ENCODE measurements at places on chromosomes 1 and 21. TPM values are rescaled to one million over a fixed set of nuclear protein-coding genes. Genes with fewer than 3 reads are reported as not detected.
A peak's percentile ranks its signal among the peaks of the same experiment; 100 is the strongest.

DNA sequence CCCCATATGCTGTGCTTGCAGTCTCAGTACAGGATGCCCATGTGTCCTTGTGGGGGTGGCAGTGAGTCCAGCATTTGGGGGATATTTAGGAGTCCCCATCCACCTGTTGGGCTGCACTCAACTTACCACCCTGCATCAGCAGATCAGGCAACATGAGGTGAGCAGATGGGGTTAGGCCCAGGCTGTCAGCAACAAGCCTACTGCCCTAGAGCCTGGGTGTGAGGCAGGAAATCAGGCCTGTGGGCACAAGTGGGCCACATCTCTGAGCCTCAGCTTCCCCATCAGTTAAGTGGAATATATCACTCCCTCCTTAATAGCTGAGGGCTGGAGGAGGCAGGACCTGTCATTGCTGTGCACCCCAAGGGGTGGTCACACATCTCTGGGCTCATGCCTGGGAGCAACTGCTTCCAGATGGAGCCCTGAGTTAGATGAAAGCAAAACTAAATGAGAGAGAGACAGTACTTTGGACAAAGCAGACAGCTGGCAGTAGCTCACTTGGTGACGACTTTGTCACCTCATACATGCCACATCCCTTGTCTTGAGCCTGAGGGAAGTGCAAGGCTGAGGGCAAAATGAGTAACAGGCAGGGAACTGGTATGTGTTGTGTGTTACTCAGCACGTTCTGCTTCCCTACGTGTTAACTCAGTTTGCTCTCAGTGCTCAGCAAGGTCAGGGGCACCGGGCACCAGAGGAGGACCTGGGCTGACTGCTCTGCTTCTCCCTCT is 48.4 kb downstream of the TRIM11 start:
- no peaks in the 10 kb centered on the region for H3K27me3 ChIP-seq
- no peak overlapping the region for H3K4me3 ChIP-seq
- DNase-seq, result no peak

DNA sequence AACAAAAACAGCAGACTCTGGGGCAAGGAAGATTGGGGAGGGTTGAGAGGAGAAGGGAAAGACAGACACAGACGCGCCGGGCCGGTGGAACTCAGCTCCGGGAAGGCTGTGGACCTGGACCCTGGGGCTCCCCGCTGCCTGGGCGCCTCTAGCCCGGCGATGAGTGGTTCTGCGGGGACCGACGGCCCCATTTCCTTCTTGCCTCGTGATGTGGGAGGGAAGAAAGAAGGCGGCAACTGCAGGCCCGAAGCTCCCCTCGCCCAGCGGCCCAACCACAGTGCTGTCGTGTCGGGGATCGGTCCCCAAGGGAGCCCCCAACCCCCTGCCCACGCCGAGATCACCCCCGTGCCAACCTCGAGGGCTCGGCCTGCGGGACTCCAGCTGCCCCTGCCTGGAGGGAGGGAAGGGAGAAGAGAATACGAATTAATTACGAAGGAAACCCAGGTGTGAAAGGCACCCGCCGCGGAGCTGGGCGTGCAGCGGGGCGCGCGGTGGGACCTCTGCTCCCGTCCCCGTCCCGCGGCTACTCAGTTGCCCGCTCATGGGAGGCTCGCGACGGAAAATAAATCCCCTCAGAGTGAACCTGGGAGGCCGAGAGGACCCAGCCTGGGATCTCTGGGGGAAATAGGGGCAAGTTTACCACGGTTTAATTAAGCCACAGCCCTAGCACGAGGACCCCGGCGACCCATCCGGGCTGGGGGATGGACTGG is 7.4 kb downstream of the FOXD3 start:
- DNase-seq, result no peak
- no peak overlapping the region for H3K4me3 ChIP-seq
- H3K36me3 ChIP-seq, result no peaks in the 10 kb centered on the region
- H3K27ac ChIP-seq, result no peak overlapping the region
- peaks cover 12% of the 10 kb centered on the region for H3K4me1 ChIP-seq

- no peak overlapping the region for H3K4me3 ChIP-seq
- H3K4me1 ChIP-seq, result no peaks in the 10 kb centered on the region
- peak overlapping the region; percentile 71 for H3K27ac ChIP-seq
- DNase-seq, result no peak
- peaks cover 19% of the 10 kb centered on the region for H3K36me3 ChIP-seq
These were observed 114.4 kb downstream of the PIK3R3 start for GRCh38 chr1:46017876-46018503.

- no peaks in the 10 kb centered on the region for H3K36me3 ChIP-seq
- H3K4me1 ChIP-seq, result no peaks in the 10 kb centered on the region
- DNase-seq, result no peak
- H3K27me3 ChIP-seq, result no peaks in the 10 kb centered on the region
These were observed 22.5 kb upstream of the KCTD3 start for GRCh38 chr1:215544566-215544965.

- DNase-seq, result no peak
- H3K4me3 ChIP-seq, result no peak overlapping the region
- peaks cover 7% of the 10 kb centered on the region for H3K4me1 ChIP-seq
These were observed 14.3 kb downstream of the SAMSN1 start for GRCh38 chr21:14531757-14532316.

DNA sequence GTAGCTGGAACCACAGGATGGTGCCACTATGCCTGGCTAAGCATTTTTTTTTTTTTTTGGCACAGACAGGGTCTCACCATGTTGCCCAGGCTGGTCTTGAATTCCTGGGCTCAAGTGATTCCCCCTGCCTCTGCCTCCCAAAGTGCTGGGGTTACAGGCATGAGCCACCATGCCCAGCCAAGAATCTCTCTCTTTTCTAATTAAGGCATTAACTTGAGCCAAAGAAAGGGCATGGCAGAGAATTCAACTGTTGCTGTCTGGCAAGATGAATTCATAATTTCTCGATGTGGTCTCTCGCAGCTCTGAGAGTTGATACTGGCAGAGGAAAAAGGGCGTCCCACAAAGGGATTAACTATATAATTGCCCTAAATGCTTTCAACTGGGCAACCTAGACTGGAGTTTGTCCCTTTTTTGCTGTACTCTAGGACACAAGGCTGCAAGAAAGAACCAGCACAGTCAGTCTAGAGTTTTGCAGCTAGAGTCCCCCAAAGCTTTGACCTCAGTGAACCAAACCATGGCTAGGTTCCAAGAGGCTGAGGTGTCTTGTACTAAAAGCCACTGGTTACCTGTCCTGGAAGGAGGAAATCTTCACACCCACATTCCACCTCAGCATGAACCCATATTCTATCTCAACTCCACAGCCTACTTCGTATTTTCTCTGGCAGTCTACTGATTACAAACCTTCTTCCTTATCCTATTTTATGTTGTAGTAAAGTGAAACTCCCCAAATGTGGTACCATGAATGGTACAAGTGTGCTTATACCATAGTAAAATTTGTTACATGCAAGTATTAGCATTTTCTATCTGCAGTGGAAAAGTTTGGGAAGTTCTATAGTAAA is 51.2 kb downstream of the OPTC start:
- H3K4me3 ChIP-seq, result no peak overlapping the region
- no peak for DNase-seq
- no peaks in the 10 kb centered on the region for H3K27me3 ChIP-seq
- no peak overlapping the region for H3K27ac ChIP-seq
- peaks cover 5% of the 10 kb centered on the region for H3K4me1 ChIP-seq

GRCh38 chr1:203163891-203164635 is 11.6 kb downstream of the MYBPH start:
- H3K36me3 ChIP-seq, result no peaks in the 10 kb centered on the region
- no peaks in the 10 kb centered on the region for H3K4me1 ChIP-seq
- DNase-seq, result no peak
- no peaks in the 10 kb centered on the region for H3K27me3 ChIP-seq
- no peak overlapping the region for H3K27ac ChIP-seq

DNA sequence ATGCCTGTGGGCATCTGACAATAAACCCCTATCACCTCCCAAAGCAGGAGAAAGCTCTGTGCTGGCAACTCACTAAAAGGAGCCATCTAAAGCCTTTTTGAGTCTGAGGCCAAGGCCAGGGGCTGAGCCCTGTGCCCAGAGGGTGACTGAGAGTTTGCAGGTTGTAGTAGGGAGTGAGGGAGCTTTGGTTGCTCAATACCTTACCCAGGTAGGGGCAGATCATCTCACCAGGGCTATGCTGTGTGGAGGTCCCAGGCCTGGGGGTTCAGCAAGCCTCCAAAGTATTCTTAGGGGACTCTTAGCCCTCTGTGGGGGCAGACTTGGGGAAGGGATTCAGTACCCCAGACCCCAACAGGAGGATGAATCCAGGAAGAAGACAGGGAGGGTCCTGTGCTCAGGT is 21.2 kb downstream of the S100A7 start:
- H3K4me3 ChIP-seq, result no peak overlapping the region
- H3K36me3 ChIP-seq, result no peaks in the 10 kb centered on the region
- no peaks in the 10 kb centered on the region for H3K4me1 ChIP-seq
- no peak overlapping the region for H3K27ac ChIP-seq
- no peaks in the 10 kb centered on the region for H3K27me3 ChIP-seq

DNA sequence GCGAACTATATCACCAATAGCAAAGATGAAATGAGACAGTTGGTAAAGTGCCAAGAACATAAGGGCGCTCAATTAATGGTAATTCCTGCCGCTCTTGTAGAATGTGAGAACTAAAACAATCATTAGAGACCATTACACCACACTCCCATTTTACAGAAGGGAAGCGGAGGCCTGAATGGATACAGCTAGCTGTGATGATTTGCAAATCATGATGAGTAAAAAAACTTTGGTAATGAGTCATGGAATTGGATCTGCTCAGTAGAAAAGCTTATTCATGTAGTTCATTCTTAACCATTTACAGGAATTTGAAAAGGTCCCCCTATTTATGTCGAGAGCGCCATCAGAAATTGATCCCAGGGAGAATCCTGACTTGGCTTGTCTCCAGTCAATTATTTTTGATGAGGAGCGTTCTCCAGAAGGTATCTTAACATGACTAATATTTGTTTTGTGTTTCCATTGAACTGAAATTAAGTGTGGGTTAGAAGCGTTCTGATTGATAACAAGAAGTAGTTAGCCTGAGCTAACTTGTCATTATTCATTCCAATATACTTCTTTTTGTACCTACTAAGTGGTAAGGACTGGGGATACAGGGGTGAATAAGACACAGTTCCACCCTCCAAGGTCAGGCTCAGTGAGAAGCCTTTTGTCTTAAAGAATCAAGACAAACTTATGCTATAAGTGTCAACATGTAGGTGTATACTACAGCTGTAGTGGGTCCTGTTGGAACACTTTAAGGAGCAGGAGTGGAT is 812 bp downstream of the TTC4 start:
- peaks cover 24% of the 10 kb centered on the region for H3K36me3 ChIP-seq
- peak overlapping the region; percentile 76 for H3K4me3 ChIP-seq
- peak overlapping the region; percentile 67 for H3K27ac ChIP-seq
- peak; percentile 2 for DNase-seq
- H3K27me3 ChIP-seq, result no peaks in the 10 kb centered on the region
- peaks cover 16% of the 10 kb centered on the region for H3K4me1 ChIP-seq

DNA sequence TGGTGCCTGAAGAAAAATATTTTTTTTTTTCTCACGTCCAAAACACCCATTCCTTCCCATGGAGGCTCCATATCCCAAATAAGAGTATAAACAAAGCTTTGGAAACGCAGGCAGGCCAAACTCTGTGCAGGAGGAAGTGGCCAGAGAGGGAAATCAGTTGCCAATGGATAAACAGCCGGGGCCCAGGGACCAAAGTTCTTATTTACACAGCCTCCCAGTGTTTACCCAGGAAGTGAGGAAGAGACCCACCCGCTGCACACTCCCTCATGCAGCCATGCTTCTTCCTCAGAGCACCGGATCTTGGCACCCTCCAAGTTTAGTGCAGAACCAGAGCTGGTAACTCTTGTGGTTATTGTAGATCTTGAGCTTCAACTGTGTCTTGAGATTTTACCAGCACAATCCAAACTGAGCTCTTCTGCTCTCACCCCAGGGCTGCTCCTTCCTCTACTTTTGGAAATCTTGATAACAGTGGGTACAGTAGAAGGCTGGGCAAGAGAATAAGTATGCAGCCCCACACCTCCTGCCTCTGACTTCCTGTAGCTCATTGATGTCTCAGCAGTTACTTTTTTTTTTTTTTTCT is 14.2 kb downstream of the MARCKSL1 start:
- no peak for DNase-seq
- no peak overlapping the region for H3K4me3 ChIP-seq
- no peaks in the 10 kb centered on the region for H3K27me3 ChIP-seq
- peaks cover 5% of the 10 kb centered on the region for H3K4me1 ChIP-seq
- H3K27ac ChIP-seq, result no peak overlapping the region

DNA sequence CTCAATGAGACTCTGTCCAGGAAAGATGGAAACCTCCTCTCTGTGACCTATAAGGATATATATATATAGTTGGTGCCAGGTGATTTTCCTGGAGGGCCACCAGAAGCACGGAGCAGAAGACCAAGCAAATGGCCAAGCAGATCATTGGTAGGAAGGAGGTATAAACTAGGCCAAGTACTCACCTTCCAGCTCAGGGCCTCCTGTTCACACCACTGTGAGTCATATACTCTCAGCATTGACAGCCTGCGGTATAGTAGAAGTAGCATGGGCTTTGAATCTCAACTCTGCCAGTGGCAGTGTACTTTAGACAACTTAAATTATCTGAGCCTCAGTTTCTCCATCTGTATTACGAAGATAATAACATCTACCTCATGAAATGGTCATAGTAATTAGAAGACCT is 15.4 kb downstream of the IL12RB2 start:
- H3K27ac ChIP-seq, result no peak overlapping the region
- H3K36me3 ChIP-seq, result no peaks in the 10 kb centered on the region
- H3K4me3 ChIP-seq, result no peak overlapping the region
- DNase-seq, result no peak
- no peaks in the 10 kb centered on the region for H3K4me1 ChIP-seq

GRCh38 chr21:34073749-34074282 is 438 bp downstream of the MRPS6 start:
- no peak for DNase-seq
- peak overlapping the region; percentile 89 for H3K27ac ChIP-seq
- no peaks in the 10 kb centered on the region for H3K36me3 ChIP-seq
- no peaks in the 10 kb centered on the region for H3K27me3 ChIP-seq
- H3K4me3 ChIP-seq, result peak overlapping the region; percentile 83

- no peaks in the 10 kb centered on the region for H3K4me1 ChIP-seq
- peak overlapping the region; percentile 81 for H3K27ac ChIP-seq
These were observed 10.0 kb upstream of the CPLANE2 start for GRCh38 chr1:16246961-16247360.

- H3K27me3 ChIP-seq, result no peaks in the 10 kb centered on the region
- no peaks in the 10 kb centered on the region for H3K36me3 ChIP-seq
- no peak for DNase-seq
- no peak overlapping the region for H3K4me3 ChIP-seq
- no peak overlapping the region for H3K27ac ChIP-seq
- H3K4me1 ChIP-seq, result no peaks in the 10 kb centered on the region
These were observed 96.5 kb downstream of the RRAGC start for GRCh38 chr1:38763121-38763520.

Gene FCRL4
- not detected for total RNA-seq

Gene MYOG
- not detected for total RNA-seq

Gene RAB3B
- not detected for total RNA-seq

Gene MRPS6
- 30.4 TPM for total RNA-seq

Gene FBLIM1
- 124 TPM for total RNA-seq

Gene LAX1
- not detected for total RNA-seq

Gene INSRR
- not detected for total RNA-seq

Gene UBL4B
- total RNA-seq, result not detected

Gene MAGI3
- total RNA-seq, result 6.4 TPM

Gene OR2L8
- not detected for total RNA-seq

Gene CD1D
- total RNA-seq, result 0.48 TPM

All from right atrium auricular region (tissue), 2 donors.